CD4-positive, alpha-beta T cell treated with Interleukin-21 for 1 hour (primary cell): ENCODE measurements at places on chromosomes 11 and 22.

DNA sequence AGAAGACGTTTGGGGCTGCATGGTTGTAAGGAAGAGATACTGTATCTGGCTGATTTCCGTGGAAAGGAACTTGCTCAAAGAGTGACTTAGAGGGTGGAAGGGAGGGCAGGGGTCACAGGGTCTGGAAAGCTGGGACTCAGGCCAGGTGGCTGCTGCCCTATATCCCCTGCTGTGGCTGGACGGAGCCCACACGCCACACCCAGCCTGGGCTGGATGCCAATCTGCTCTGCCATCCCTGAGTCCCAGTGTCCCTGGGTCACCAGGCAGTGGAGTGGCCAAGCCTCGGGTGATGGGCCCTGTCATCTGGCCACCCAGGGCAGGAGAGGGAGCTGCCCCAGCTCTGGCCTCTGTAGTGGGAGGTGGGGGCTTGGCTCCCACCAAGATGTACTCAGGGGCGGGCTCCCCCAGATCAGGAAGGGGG, 26.5 kb upstream of the KRTAP5-7 start:
- DNase-seq, result no peak

GRCh38 chr22:23751441-23751996, 607 bp upstream of the ZNF70 start:
- no peak for DNase-seq

GRCh38 chr11:78037825-78038620, 14.9 kb upstream of the KCTD14 start:
- no peak for DNase-seq

DNA sequence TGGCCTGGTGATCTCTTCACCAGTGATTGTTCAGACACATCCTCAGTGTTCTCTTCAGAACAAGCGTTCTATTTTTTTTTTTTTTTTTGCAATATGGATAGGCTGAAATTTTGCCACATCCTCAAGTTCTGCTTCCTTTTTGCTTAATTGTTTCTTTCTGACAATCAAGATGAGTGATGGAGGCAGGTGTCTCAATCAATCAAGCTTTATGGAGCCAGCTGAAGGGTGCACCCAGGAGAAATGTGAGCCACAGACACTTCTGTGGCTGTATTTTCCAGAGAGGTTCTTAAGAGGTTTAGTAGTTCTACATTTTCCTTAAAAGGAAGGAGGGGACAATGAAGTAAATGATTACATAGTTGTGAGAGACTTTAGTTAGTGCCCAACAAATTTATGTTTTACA, 43.9 kb upstream of the ASPHD2 start:
- DNase-seq, result no peak

DNA sequence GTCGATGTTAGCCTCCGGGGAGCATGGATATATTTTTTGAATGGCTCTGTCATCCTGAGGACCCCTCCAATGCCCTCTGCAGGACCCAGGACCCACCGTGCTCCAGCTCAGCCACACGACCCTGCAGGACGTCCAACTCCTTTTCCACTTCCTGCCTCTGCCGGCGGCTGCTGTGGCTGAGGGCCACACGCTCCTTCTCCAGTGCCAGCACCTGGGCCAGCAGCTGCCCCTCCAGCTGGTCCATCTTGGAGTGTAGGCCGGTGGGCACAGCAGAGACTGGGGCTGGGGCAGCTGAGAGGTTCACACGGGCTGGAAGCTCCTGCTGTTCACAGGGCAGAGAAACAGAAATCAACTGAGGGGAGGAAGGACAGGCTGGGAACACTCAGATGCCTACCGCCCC, 15.6 kb downstream of the NPTXR start:
- DNase-seq, result no peak

- DNase-seq, result no peak
These were observed 21.2 kb downstream of the MS4A4E start for GRCh38 chr11:60221692-60222091.

- no peak for DNase-seq
These were observed 2.0 kb downstream of the GTF2H1 start for GRCh38 chr11:18324381-18324780.
